ENCODE measurements at places on chromosomes 11 and 22.

DNA sequence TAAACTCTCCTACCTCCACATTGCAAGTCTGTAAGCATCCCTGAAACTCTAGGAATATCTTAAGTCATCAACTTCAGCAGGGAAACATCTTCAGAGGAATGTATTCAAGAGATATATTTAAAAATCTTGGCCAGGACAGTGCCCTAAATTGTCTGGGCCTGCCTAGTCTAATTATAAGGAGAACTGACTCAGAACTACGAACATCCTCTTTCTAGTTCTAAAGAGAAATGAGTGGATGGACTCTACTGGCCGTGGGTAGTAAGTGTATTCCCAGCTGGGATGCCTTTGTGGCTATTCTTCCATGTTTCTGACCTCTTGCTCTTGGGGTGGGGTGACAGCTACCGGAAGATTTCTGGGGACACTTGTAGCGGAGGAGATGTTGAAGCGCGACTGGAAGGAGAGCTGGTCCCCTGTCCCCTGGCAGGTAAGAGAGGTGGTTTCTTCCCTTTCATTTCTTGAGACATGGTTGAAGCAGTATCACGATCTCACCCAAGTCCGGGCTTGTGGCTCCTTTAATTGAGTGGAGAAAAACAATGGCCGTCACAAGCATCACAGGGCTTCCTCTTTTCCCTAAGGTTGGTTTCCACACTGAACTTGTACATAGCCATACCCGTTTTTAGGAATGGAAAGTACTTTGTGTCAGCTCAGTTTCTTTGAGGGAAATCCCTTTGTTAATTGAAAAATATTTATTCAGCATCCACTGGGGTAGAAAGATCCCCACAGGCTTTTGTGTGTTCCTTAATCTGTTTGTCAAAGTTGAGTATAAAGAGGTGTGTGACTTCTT lies 97.7 kb upstream of the SORL1-AS1 start:
- no peak for DNase-seq

GRCh38 chr22:36373258-36373579 lies 14.5 kb downstream of the MYH9 start:
- no peak for DNase-seq

- no peak for DNase-seq
These were observed 91.2 kb downstream of the TEAD1 start for GRCh38 chr11:12765428-12765827.

DNA sequence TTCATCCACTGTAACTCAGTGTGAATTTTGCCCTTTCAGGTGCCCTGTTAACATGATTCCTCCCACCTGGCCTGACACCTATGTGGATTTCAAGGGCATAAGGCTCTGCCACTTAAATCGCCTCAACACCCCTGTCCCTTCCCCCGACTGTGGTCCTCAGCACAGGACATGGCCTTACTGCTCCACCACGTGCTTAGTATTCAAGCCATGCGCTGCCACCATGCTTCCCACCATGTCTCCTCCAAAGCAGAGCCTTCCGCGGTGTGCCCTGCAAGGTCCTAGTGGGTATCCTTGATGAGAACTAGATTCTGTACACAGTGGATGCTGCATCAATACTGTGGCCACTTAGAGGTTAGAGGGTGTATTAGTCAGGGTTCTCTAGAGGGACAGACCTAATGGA lies 51.9 kb downstream of the BUD13 start:
- no peak for DNase-seq

DNA sequence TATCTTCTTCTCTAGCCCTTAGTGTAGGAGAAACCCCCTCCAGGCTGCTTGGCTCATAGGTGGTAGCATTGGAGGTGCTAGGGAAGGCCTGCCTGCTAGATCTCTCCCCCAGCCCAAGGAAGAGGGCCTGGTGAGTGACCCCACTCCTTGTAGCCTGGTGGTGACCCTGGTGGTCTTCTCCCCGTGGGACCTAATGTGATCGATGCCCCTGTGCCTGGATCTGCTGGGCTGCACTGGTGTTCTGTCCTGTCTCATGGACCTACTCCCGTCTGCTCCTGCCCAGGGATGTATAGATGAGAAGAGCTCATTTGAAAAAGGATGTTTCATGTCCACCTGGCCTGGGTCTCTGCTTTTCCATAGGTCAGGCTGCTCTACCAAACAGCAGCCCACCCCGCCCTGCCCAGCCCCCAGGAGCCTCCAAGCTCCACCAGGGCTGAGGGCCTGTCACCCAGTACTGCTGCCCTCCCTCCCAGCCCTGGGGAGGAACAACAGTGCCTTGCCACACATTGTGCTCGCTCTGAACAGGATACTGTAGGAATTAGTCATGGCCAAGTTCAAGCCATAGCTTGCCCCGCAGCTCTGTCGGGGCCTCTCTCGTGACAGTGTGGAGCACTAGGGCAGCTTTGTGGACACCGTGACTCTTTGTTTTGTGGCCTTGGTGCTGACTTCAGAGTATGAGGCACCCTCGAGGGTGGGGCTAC lies 19.7 kb downstream of the SLC37A2 start:
- no peak for DNase-seq

DNA sequence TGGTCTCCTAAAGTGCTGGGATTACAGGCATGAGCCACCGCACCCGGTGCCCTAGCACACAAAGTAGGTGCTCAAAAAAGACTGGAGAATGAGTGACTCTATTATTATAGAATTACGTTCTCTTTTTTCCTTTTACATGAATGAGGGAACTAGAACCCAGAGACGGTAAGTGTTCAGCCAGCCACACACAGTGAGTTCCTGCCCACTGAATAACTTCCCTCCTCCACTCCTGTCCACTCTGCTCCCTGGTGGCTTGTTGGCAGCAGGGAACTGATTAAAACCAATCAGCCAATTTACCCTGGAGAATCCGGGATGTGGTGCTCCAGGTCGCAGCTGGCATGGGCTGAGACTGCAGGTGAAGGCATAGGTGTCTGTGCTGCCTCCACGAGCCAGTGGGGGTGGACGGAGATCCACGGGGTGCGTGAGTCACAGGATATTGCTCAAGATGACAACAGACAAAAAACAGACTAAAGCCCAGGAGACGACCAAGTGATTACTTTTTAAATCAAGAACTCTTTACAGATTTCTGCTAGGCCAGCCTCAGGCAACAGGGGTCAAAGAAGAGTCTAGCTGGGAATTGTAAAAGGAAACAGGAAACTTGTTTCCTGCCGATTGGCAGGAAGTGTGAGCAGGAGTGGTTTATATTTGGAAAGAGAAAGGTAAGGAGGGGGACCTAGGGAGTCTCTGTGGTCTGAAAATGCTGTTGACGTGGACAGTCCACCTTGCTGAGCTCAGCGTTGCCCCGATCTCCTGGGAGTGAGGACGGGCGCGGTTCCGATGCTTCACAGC lies 95.2 kb upstream of the TP53I11 start:
- no peak for DNase-seq

- no peak for DNase-seq
These were observed 132.4 kb downstream of the TTC28 start for GRCh38 chr22:28547132-28547842.

- DNase-seq: no peak
These were observed 60.5 kb downstream of the CD82 start for GRCh38 chr11:44625759-44626523.

DNA sequence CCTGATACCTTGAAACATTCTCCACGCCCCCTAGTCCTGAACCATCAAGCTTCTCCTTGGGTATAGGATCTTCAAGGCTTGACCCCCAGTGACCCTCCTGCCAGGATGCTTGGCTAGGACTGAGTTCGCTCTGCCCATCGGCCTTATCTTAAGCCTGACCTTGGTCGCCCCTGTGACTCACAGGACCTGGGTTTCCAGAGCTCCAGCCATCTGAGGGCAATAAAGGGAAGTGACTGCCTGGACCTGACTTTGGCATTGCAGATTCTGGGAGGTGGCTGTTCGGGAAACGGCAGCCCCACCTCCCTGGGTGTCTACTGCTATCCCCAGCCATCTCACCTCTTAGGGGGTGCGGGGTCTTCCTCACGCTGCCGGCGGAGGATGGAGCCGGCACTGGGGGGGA lies 15.4 kb downstream of the CARD10 start:
- DNase-seq: no peak

GRCh38 chr11:14676068-14676467 lies 32.5 kb downstream of the PDE3B start:
- no peak for DNase-seq

DNA sequence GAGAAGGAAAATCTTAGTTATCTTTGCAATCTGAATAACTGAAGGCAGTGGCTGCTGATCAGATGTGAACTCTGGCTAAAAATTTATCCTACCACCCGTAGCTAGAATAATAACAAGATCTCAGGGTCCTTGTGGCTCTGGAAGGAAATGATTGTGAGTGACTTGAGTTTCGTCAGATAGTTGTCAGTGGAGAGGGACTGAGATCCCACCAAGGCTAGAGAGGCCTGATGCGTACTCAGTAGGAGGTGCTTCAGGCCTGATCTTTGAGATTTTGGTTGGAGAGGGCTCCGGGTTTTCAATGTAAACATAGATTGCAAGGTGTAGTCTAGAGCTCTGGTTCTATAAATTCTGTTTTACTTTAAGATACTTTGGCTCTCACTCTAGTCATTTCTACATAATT lies 1.4 kb downstream of the MADD start:
- DNase-seq: no peak

DNA sequence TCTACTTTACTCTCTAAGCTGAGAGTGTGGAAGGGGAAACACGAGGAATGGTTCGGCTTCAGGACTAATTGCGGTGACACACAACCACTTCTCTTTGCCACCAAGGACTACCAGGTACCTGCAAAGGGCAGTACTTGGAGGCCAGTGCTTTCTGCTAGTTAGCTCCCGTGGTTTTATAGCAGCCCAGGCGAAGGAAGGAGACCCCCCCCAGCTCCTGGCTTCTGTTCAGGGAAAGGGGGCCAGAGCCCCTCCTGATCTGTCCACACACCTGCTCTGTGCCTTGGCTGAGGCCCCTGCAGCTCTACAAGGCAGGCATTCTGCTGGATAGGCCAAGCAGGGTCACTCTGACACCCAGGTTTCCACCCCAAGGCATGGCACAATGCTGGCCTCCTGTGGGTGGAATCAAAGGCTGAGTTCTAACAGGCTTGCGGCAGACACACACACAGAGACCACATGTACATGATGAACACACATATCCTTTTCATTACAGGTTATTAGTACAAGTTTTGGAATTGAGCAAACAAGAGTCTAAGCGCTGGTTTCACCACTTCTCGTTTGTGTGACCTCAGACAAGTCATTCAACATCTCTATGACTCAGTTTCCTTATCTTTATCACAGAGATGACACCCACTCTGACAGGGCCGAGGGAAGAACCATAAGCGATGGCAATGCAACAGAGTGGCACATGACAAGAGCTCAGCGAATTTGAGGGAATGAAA lies 7.5 kb downstream of the SERPIND1 start:
- DNase-seq: no peak

- no peak for DNase-seq
These were observed 56.8 kb upstream of the CLMP start for GRCh38 chr11:123251657-123252344.

GRCh38 chr11:32420139-32420538 lies 15.2 kb downstream of the WT1 start:
- DNase-seq: no peak

- DNase-seq: no peak
These were observed 3.7 kb downstream of the CTTN start for GRCh38 chr11:70402016-70402415.

DNA sequence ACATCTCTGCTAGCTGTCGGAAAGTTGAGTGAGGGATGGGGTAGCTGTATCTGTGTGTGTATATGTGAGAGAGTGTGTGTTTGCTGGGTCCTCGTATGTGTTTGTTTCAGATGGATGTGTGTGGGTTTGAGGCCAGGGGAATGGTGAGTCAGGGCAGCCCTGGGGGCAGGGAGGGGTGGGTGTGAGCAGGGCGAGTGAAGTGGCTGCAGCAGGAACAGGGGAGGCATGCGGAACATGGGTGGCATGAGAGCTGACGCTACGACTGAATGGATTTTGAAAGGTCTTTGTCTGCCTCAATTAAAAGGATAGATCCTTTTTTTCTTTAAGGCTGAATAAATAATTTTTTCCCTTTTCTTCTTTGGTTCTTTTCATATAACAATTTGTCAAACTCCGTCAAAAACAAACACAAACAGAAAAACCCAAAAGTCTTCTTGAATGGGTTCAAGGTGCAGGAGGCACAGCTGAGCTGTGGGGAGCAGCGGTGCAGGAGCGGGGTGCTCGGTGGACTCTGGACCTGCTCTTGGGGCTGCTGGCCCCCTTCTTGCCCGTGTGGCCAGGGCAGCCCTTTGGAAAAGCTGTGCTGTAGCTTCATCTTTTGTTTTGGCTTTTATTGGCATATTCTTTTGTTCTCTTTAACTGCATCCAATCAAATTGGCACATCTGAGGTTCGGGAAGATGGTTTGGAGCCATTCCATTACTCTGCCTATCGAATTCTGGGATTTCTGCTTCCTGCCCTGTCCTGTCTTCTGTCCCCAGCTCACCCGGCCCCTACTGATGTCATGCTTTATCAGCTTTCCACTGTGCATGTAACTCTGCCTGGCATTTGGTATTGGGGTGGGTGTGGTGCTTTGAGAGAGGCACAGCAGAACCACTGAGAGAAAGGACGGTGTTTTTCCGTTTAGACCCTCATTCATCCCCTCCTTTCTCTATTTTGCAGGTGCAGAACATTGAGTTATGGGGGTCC lies 80.1 kb downstream of the ADAMTS15 start:
- no peak for DNase-seq

DNA sequence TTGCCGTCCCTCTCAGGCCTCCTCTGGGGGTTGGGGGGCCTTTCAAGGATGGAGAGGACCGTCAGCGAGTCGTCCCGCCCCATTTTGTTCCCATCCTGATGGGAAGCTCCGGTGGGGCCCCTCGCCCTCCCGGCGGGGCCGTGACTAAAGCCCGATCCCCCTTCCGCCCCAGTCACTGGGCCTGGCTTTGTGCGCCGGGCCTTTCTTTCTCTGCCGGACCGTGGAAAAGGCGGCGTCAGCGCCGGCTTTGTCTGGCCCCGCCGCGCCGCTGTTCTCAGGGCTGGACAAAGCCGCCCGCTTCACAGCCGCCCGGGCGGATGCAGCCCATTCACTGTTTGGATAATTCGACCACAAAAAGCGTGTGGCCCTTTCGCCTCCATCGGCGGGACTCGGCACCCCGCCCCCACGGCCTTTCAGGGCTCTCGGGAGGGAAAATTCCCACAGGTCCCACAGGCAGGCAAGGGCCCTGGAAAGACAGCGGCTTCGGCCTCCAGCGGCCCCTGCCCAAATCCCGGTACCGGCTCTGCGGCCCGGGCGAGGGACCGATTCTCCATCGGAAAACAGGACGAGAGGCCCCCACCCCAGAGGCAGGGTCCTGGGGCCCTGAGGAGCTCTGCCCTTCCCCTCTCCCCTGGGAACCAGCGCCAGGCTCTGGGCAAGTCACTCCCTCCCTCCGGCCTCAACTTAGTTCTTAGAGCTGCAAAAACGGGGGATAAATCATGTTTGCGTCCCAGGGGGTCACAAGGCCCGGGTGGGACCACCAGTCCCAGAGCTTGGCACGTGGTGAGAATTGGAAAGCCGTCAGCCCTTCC lies 87.2 kb downstream of the WNT7B start:
- DNase-seq: peak; percentile 1

DNA sequence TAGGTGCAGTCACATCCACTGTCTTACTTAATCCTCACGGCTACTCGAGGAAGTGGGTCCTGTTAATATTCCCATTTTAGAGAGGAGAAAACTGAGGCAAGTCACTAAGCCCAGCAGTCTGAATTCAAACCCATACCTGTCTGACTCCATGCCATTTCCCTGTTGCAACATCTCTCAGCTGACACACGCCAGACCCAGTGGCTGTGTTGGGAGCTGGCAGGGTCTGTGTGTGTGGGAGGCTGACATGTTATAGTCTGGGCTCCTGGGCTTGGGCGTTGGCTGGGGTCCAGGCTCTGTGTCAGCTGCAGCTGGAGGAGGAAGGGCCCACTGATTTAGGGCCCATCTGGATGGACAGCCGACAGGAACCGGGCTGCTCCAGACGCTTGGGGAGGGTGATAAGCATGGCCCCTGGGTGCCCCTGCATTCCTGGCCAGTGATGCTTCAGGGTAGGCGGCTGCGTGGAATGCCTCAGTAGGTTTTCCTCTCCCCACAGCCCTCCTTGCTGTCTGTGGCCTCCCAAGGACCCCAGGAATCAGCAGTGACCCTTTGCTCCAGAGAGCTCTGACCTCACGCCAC lies 562.5 kb downstream of the MN1 start:
- DNase-seq: no peak

All from T-helper 17 cell (primary cell).